ENCODE measurements at places on chromosomes 4 and X. TPM values are rescaled to one million over a fixed set of nuclear protein-coding genes. Genes with fewer than 3 reads are reported as not detected.

GRCh38 chr4:15953625-15954024 lies 9.3 kb downstream of the FGFBP2 start:
- H3K4me3 ChIP-seq: no peak overlapping the region
- H3K4me1 ChIP-seq: peaks cover 6% of the 10 kb centered on the region
- no peak for DNase-seq
- H3K27me3 ChIP-seq: peaks cover 6% of the 10 kb centered on the region

GRCh38 chrX:56314334-56314733 lies 82.2 kb downstream of the KLF8 start:
- no peaks in the 10 kb centered on the region for H3K27me3 ChIP-seq
- peaks cover 7% of the 10 kb centered on the region for H3K4me1 ChIP-seq
- DNase-seq: peak; percentile 9
- H3K4me3 ChIP-seq: peak overlapping the region; percentile 9
- H3K36me3 ChIP-seq: no peaks in the 10 kb centered on the region

DNA sequence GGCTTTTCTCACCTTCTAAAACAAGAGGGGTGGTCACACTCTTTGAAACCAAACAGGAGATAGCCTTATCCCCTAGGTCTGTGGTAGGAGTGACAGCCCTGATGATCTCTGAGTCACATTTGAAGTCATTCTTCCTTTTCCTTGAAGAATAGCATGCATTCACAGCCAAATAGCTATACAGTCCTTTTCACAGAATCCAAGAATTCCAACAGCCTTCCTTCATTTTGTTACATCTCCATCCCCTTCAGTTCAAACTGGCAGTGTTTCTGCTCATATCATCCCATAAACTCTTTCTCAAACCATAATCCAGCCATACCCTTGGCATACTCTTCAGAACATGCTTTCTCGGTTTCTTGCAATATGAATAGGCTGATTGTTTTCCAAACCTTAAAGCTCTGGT lies 33.3 kb upstream of the TMEM184C start:
- no peak for DNase-seq
- H3K36me3 ChIP-seq: no peaks in the 10 kb centered on the region
- H3K4me3 ChIP-seq: no peak overlapping the region
- peaks cover 11% of the 10 kb centered on the region for H3K27me3 ChIP-seq
- H3K4me1 ChIP-seq: no peaks in the 10 kb centered on the region
- H3K27ac ChIP-seq: no peak overlapping the region

DNA sequence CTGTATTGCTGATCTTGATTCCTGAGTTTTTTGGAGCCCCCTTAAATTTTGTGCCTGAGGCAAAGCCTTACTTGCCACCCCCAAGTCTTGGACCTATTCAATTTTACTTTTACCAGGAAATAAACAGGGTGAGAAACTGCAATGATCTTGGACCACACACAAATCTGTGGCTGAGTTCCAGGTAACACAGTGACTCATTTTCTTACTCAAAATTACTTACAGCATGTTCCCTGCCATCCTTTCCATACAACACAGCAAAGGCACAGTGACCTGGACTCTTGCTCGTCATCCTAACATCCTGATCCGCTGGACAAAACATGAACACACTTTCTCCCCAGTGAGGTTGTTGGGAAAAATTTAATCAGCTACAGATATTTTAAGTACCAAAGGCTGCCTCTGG lies 60.7 kb upstream of the S100G start:
- no peak overlapping the region for H3K27ac ChIP-seq
- H3K4me1 ChIP-seq: peaks cover 17% of the 10 kb centered on the region
- peaks cover 20% of the 10 kb centered on the region for H3K36me3 ChIP-seq
- no peak for DNase-seq
- no peaks in the 10 kb centered on the region for H3K27me3 ChIP-seq

HELT gene
- not detected for total RNA-seq

- no peaks in the 10 kb centered on the region for H3K27me3 ChIP-seq
- H3K27ac ChIP-seq: no peak overlapping the region
- no peaks in the 10 kb centered on the region for H3K36me3 ChIP-seq
- no peak for DNase-seq
- no peaks in the 10 kb centered on the region for H3K4me1 ChIP-seq
Measured at GRCh38 chr4:106583567-106583966, 215.0 kb upstream of the GIMD1 start.

DNA sequence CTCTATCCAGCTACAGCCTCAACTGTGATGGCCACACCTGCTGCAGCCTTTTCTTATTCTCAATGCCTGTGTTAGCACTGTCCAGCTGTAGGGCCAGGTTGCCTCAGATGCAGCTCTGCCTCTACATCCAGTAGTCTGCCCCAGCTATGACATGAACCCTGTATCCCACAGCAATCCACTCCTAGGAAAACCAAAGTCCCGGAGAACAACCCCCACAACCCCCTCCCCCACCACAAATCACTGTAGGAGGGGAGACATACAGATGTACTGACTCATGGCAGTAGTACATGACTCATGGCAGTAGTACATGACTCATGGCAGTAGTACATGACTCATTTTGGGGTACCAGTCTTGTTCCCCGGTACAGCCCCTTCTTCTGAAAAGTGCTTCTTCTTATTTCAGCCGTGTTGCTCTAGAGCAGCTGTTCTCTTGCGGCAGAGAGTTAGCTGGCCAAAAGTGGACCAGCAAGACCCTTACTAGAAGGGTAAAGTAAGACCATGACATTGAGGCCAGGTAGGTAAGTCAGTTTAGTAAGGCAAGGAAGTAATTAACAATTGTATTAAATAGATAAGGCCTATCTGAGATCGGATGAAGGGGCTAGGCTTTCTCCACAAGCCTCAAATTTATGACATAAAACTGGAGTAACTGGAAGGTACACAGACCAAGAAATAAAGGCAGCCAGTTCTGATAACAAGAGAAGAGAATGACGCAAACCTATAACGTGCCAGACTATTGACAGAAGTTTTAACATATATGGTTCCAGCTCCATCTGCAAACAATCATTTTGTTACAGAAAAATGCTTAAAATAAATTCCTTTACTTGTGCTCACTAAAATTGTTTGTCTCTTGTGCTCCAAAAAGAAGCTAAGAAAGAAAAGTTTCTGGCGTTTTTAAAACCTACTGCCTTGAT lies 221.4 kb downstream of the TACR3 start:
- H3K27ac ChIP-seq: no peak overlapping the region
- H3K27me3 ChIP-seq: no peaks in the 10 kb centered on the region
- no peak for DNase-seq
- H3K4me1 ChIP-seq: peaks cover 4% of the 10 kb centered on the region

DNA sequence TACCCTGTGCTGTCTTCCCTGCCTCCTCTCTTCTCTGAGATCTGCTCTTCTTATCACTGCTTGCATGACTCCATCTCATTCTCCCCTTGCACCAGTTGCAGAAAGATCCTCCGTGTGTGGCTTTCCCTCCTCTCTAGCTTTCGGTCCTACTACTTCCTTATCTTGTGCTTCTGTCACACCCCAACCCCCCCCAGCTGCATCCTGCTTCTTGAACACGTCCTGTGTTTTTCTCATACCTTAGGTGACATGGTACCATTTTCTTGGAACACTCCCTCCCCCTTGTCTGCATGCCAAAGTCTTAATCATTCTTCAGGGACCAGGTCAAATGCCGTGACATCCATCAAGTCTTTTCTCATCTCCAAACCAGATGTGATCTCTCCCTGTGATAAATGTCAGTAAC lies 46.4 kb downstream of the FHL1 start:
- DNase-seq: no peak
- H3K27ac ChIP-seq: peak overlapping the region; percentile 23
- peak overlapping the region; percentile 38 for H3K4me3 ChIP-seq
- peaks cover 39% of the 10 kb centered on the region for H3K4me1 ChIP-seq

SPRY1 gene
- 61.8 TPM for total RNA-seq

GRCh38 chr4:108173599-108174057 lies 4.9 kb upstream of the LEF1 start:
- peak overlapping the region; percentile 79 for H3K27ac ChIP-seq
- no peak for DNase-seq
- H3K36me3 ChIP-seq: peaks cover 4% of the 10 kb centered on the region
- peaks cover 22% of the 10 kb centered on the region for H3K27me3 ChIP-seq
- H3K4me3 ChIP-seq: peak overlapping the region; percentile 87
- peaks cover 45% of the 10 kb centered on the region for H3K4me1 ChIP-seq

GRCh38 chr4:143443728-143444127 lies 69.8 kb upstream of the SMARCA5 start:
- H3K27ac ChIP-seq: no peak overlapping the region
- H3K36me3 ChIP-seq: no peaks in the 10 kb centered on the region
- H3K27me3 ChIP-seq: no peaks in the 10 kb centered on the region
- DNase-seq: no peak
- H3K4me1 ChIP-seq: no peaks in the 10 kb centered on the region

BMX gene
- not detected for total RNA-seq

DNA sequence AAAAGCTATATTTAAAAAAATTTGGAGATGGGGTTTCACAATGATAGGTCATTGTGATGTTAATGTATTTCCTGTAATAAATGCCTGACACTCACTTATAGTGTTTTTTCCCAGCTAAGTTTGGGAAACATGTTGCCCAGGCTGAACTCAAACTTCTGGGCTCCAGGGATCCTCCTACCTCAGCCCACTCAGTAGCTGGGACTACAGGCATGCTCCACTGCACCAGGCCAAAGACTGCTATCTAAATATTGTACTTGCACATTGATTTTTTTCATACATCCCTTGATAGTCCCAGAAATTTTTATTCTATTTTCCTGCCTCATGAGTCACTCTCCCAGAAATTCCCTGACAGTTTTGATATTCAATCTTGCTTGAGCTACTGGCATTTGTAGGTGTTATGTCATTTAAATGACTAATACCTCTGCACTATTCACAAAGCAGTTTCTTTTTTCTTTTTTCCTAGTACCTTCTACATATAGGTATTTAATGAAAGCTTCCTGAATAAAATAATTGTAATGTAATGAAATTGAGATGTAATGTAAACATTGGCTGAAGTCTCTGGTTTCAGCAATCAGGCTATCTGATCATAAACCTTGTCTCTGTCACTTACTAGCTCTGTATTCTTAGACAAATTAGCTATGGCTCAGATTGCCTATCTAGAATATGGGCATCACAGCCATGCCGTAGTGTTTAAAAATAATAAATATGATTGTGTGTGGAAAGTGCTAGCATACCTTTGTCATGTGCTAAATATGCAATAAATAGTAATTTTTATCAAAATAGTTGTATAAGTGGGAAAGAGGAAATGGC lies 1973.0 kb upstream of the AGA start:
- no peaks in the 10 kb centered on the region for H3K4me1 ChIP-seq
- DNase-seq: no peak
- H3K27ac ChIP-seq: no peak overlapping the region
- no peaks in the 10 kb centered on the region for H3K36me3 ChIP-seq

DNA sequence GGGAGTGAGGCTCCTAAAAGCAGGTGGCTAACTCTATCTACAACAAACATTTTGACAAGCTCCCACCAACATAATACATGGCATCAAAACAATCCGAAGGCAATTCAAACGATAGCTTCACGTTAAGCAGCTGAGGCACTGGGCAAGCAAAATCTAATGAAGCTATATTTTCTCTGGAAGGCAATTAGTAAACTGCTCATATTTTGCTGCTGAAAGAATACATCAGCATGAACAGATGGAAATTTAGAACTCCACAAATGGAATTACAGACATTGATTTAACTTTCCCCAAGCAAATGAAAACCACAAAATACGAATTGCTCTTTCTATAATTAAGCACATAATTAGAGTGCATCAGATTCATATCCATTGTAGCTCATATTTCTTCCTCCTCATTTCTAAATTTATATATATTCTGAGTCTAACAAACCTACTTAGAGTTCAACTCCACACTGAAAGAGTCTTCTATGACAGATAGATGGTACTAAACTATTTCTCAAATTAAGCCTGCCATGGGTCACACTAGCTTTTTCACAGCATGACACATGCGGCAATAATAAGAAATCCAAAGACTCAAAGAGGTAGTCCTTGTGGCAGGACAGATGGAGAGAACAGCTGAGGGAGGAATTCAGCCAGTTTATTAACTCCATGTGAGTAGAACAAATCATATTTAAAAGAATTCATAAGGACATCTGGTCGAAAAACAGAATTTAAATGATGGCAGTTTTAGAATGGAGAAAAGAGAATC lies 305.4 kb downstream of the MAPK10 start:
- no peaks in the 10 kb centered on the region for H3K4me1 ChIP-seq
- no peak overlapping the region for H3K27ac ChIP-seq
- H3K36me3 ChIP-seq: no peaks in the 10 kb centered on the region
- no peak for DNase-seq
- no peaks in the 10 kb centered on the region for H3K27me3 ChIP-seq

DNA sequence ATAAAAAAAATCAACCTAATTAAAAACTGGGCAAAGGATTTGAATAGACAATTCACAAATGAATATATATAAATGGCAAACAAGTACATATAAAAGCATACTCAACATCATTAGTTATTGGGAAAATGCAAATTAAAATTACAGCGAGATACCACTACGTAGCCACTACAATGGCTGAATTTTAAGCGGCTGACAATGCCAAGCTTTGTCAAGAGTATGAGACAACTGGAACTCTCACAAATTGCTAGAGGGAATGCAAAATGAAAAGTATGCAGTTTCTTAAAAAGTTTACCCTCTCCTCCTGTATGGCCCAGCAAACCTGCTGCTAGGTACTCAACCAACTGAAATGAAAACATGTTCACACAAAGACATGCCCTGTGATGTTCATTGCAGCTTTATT lies 34.8 kb downstream of the ZFP42 start:
- H3K36me3 ChIP-seq: no peaks in the 10 kb centered on the region
- H3K4me3 ChIP-seq: no peak overlapping the region
- no peak overlapping the region for H3K27ac ChIP-seq
- no peaks in the 10 kb centered on the region for H3K4me1 ChIP-seq

DNA sequence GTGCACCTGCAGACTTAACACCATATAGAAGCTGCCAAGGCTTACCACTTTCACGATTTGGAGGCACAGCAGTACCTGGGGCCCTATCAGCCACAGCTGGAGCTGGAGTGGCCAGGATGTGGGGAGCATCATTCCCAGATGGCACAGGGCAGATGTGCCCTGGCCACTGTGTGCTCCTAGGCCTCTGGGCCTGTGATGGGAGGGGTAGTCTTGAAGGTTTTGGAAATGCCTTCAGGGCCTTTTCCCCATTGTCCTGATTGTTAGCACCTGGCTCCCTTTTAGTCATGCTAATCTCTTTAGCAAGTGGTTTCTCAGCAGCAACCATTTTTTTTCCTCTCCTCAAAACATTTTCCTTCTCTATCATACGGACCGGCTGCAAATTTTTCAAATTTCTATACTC lies 490.2 kb downstream of the RAB28 start:
- H3K27ac ChIP-seq: no peak overlapping the region
- no peak for DNase-seq
- no peak overlapping the region for H3K4me3 ChIP-seq
- H3K4me1 ChIP-seq: no peaks in the 10 kb centered on the region

- no peaks in the 10 kb centered on the region for H3K27me3 ChIP-seq
- no peak overlapping the region for H3K27ac ChIP-seq
- H3K4me3 ChIP-seq: no peak overlapping the region
- H3K4me1 ChIP-seq: no peaks in the 10 kb centered on the region
- H3K36me3 ChIP-seq: no peaks in the 10 kb centered on the region
Measured at GRCh38 chrX:129091097-129091496, 432.2 kb downstream of the SMARCA1 start.

NXF2 gene
- not detected for total RNA-seq

IL3RA gene
- 6.8 TPM for total RNA-seq

All from activated T-helper 2 cell treated with anti-CD3 and anti-CD28 coated beads, Interferon-gamma antibody, Interleukin-2, Interleukin-4, amounts not matched to agents 10 μg/mL and 5 μg/mL and 100 μg/mL, durations not matched to agents 14 hours and 24 hours and 36 hours (primary cell).